ENCODE measurements at places on chromosomes 1 and 21.

DNA sequence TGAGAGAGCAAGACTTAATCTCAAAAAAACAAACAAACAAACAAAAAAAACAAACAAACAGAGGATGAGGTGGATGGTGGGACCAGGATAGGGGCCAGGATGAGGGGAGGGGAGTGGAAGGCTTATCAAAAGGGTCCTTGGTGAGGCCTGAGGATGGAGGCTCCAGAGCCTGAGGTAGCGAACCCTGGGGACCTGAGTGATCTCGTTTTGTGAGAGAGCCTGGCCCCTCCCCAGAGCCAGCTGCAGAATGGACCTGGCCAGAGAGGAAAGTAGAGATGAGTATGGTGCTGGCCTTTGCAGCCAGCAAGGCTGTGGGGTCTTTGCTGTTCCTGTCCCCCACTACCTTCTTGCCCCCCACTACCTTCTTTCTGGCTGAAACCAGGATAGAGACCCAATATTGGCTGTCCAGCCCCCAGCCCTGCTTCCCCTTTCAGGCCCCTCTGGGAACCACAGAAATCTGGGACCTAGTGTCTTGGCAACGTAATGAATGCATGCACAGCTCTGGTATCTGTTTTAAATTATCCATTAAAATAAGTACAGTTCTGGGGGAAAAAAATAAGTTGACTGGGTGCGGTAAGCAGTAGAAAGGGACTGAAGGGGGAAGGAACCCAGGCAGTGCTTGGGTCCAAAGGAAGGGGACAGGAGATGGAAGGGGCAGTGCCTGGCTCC is 1.1 kb upstream of the LMNA start:
- no peak for DNase-seq

- no peak for DNase-seq
Observed at GRCh38 chr1:109274533-109275476, 8.1 kb downstream of the PSRC1 start.

DNA sequence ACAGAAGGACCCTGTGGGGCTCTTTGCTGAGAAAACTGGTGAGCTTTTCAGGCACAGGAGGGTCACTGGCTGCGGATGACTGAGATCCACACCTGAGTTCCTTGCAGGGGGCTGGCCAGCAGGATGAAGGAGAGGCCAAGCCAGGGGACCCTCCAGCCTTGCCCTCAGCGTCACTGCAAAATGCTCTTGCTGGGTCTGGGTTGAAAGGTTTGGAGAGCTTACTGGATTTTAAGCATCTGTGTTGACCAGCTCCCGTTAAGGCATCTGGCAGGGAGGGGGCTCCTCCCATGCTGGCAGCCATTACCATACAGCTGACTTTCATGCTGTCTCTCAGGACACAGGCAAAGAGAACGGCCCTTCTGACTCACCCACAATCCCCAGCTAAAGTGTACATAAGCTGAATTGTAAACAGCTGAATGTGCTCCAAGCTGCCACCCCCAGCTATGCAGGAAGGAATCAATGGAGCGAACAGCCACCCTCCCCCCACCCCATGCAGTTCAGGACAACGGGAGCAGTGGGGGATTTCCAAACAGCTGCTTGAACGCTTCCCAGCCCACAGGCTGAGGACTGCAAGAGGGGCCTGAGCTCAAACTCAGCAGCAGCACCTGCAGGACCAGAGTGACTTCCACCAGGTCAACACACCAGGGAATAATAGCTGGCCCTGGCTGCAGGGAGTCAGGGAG is 21.3 kb upstream of the A3GALT2 start:
- no peak for DNase-seq

- DNase-seq: no peak
Observed at GRCh38 chr1:156862584-156862983, 1.9 kb downstream of the NTRK1 start.

- no peak for DNase-seq
Observed at GRCh38 chr1:160032165-160032820, 503 bp upstream of the PIGM start.

GRCh38 chr1:32984090-32984454 is 19.5 kb upstream of the RNF19B start:
- no peak for DNase-seq

DNA sequence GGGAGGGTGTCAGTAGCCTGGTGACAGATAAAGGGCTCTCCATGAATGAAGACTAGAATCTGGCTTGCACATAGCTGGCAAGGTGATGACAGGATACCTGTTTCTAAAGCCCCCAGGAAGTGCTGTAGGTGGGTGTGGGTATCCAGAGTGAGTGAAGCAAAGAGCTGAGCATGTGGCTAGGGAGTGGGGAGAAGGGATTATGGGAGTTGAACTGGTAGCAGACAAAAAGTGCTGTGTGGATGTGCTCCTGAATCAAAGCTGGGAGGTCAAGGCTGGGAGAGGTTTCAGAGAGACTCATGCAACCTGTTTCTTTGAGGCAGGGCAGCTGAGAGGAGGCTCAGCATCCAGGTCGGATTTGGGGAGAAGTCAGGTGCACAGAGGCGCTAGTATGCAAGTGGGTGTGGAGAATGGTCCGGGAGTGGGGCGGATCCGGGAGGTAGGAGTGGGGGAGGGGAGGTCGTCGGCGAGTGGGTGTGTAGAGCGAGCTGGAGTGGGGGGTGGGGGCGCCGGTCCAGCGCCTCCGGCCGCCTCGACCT is 600 bp downstream of the ASTN1 start:
- DNase-seq: no peak

GRCh38 chr1:227889047-227889862 is 58.5 kb downstream of the WNT9A start:
- no peak for DNase-seq

DNA sequence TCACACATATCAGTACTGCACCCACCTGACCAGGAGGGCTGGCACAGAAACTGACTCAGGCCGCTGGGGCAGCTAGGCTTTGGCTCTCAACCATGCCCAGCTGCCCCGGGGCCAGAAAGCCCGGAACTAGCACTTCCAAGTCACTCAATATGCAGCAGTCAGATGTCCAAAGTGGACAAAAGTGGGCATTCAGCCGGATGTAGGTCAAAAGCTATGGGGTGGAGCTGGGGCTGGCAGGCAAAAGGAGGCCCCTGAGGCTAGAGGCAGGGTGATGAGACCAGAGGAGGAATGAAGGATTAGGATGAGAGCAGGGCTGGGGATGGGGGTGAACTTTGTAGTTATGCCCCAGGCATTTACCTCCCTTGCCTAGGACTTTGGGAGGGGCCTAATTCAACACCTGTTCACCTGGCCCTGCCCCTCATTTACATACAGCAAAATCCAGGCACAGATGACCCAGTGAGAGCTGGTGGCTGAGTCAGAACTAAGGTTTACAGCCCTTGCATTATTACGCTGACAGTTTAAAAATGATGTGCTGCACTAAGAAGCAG is 30.7 kb upstream of the EDN2 start:
- DNase-seq: no peak

DNA sequence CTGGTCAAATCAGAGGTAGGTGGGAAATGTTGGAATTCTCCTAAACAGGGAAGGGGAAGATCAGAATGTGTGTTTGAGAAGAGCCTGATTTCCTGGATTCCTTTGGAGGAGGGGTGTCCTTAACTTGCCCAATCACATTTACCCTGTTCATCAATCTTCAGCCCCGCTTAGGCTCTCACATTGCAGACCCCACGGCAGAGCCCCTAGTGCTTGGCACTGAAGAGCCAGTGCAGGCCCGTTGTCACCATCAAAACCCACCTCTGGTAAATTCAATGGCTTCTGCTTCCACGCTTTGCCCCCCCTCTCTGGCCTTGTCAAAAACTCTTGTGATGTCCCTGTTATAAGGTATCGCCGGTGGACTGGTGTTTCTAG is 2.3 kb downstream of the AGPAT3 start:
- DNase-seq: no peak

DNA sequence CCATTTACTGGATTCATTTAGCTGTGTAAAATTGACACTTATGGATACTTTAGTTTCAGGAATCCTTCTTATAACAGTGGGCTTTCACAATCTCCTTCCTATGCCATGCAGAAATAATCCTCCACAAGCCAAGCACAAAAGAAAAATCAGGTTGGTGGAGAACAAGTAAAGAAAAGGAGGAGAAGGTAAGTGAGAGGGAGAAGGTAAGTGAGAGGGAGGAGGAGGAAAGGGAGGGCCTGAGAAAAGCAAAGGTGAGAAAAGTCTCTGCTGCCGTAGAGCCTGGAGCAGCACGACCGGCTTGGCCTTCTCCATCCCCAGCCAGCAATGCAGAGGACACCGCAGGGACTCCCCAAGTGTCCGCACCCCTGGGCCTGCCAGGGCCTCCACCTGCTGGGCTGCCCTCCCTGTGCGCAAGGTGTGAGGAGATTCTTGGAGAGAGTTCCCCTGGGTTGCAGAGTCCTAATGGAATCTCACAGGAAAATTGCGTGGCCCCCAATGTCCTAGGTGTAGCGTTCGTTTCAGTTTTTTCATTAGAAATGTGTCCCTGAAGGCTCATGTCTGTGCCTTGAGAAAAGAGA is 39.0 kb downstream of the PRMT2 start:
- DNase-seq: no peak

GRCh38 chr1:4597020-4597419 is 57.4 kb upstream of the AJAP1 start:
- DNase-seq: no peak

GRCh38 chr1:97377432-97378034 is 543.3 kb downstream of the DPYD start:
- DNase-seq: no peak

- DNase-seq: no peak
Observed at GRCh38 chr21:15422783-15423182, 307.0 kb upstream of the USP25 start.

GRCh38 chr1:241924080-241924808 is 33.3 kb upstream of the BECN2 start:
- DNase-seq: no peak

GRCh38 chr1:184965944-184966860 is 8.1 kb downstream of the NIBAN1 start:
- no peak for DNase-seq

DNA sequence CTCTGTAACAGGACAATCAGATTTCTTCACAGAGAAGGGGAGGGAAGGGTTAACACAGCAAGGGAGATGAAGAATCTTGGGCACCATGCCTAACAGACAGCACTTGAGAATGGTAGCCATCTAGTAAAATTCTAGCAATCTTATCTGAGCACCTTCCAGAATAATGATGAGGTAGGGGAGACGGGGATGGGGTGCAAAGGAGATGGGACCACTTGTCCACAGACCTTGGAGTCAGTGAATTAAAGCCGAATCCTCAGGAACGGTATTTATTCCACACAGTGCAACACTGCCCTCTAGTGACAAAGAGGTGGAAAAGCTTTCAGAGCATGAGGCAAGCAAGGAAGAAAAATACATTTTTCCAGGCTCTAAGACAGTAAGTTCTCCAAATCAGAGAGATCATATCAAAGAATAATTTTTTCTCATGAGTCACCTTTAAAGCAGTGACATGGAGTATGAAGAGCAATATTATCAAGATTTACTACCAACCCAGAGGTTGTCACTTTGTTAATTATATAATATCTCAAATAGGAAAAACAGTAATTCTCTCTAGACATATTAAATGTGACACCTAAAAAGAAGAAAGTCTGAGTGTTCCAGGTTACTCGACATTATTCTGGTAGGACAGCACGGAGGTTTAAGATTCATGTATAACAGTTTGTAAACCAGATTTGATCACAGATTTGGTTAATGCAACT is 43.3 kb upstream of the LPAR3 start:
- no peak for DNase-seq

GRCh38 chr1:146032631-146033219 is 11.2 kb upstream of the HJV start:
- no peak for DNase-seq

GRCh38 chr1:61397935-61398334 is 315.6 kb downstream of the NFIA start:
- DNase-seq: no peak

- no peak for DNase-seq
Observed at GRCh38 chr1:207806531-207807325, 54.9 kb downstream of the CD46 start.

GRCh38 chr21:42373196-42373907 is 7.0 kb upstream of the TFF1 start:
- no peak for DNase-seq

- DNase-seq: no peak
Observed at GRCh38 chr1:159201642-159202041, 3.0 kb upstream of the ACKR1 start.

- no peak for DNase-seq
Observed at GRCh38 chr1:101283443-101283842, 46.6 kb downstream of the S1PR1 start.

DNA sequence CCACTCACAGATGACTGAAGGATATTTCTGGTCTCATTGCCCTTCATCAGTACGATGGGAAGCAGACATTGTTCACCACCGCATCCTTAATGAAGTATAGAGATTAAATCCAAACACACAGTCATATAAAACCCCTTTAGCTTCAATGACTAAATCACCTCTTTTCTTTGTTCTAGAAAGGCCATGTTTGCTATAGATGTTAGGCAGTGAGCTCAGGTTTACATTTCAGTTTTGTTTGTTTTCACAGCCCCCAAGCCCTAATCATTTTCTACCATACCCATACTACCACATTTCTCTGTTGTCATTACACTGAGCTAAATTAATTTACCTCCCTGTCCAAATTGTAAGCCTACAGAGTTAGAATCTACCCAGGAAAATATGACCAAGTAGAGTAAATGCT is 385.1 kb downstream of the NTNG1 start:
- DNase-seq: no peak

GRCh38 chr1:185373813-185374529 is 56.9 kb upstream of the IVNS1ABP start:
- peak; percentile 39 for DNase-seq

DNA sequence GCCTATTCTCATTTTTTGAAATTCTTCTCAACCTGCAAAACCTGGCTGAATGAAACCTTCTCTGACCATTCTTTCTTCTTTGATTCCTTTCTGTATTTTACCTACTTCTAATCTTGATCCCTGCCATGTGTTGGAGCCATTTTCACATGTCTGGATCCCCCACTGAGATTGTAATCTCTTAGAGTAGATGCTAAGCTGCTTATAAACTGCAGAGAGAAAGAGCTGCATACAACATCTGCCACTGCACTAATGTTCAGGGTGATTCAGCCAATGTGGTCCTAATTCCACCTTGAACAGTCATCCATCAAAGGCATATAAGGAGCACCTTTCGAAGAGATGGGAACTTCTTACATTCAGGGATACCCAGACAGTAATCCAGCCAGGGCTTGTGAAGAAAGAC is 16.2 kb upstream of the DAB1 start:
- no peak for DNase-seq

GRCh38 chr1:234675572-234675971 is 65.6 kb upstream of the IRF2BP2 start:
- DNase-seq: no peak

GRCh38 chr1:229843627-229844238 is 217.7 kb downstream of the URB2 start:
- DNase-seq: no peak

DNA sequence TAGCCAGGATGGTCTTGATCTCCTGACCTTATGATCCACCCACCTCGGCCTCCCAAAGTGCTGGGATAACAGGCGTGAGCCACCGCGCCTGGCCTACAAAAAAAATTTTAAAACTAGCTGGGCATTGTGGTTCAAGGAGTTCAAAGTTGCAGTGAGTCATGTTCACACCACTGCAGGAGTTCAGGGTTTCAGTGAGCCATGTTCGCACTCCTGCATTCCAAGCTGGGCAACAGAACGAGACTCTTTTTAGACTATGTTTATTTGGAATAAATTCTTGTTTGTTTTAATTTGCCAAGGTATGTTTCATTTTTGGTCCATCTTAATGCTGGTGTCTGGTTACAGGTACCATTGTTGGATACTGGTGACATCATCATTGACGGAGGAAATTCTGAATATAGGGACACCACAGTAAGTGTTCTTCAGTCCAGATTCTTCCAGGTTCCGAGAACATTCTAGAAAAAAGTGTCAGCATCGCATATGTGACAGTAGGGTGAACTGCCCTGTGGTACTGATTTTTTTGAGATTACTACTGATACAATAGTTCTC is 3.9 kb downstream of the PGD start:
- DNase-seq: no peak

All from SIG-M5 (cell line).